ENCODE measurements at places on chromosomes 7 and 10.

GRCh38 chr7:7819442-7820247 lies 101.2 kb upstream of the RPA3 start:
- no peak for DNase-seq

GRCh38 chr7:23283086-23283485 lies 16.1 kb upstream of the MALSU1 start:
- DNase-seq = peak; percentile 11

DNA sequence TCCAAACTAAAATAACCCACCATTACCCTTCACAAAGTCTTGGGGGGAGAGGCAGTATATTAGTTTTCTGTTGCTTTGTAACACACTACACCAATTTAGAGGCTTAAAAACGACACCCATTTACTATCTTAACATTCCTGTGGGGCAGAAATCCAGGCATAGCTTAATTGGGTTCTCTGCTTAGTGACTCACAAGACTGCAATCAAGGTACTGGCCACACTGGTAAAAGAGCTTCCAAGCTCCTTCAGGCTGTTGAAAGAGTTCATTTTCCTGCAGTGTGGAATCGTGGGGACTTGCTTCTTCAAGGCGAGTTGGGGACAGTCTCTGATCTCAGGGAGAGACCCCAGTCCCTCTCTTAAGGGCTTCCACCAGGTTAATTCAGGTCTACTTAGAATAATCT lies 139.1 kb downstream of the XPNPEP1 start:
- DNase-seq = no peak

DNA sequence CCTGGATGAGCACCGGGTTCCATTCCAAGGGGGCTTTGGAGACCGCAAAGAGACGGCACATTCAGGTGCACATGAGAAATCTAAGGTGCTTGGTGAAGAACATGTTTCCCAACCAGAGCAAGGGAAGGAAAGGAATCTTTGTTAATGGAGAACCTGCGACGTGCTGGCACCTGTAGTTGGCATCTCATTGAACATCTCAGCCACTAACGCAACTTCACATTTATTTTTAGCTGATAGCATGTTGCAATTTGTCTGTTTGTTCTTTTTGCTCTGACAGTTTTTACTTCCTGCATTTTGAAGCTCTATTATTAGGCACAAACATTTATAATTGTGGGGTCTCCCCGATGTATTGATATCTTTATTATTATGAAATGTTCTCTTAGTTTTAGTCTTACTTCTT lies 316.7 kb downstream of the TCERG1L start:
- peak; percentile 8 for DNase-seq

- DNase-seq = no peak
Observed at GRCh38 chr10:93815304-93816096, 57.8 kb downstream of the LGI1 start.
